ENCODE measurements at places on chromosomes 5 and 9.

GRCh38 chr5:73367650-73368049 is 80.9 kb downstream of the FOXD1 start:
- DNase-seq = no peak

DNA sequence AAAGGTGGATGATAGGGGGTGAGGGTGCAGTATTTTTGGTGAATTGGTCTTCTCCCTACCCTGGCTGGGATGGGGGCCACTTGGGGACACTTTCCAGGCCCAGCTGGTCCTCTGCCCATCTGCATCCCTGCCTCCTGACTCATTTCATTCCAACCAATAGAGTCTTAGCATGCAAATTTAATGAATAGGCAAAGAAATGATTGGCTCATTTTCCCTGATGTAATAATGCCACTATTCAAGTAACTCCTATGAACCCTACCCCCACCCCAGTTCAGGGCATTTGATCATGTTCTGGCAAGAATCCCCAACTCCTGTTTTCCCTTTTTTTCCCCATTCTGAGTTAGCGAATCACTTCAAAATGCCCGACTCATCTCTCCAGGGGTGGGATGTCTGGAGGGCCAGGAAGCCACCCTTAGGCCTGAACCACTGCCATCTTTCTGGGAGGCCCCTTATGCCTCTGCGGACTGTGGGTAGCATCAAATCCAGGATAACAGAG is 56.7 kb downstream of the PCDH1 start:
- DNase-seq = no peak

- no peak for DNase-seq
These were observed 335.7 kb upstream of the PIK3R1 start for GRCh38 chr5:67879620-67880510.

DNA sequence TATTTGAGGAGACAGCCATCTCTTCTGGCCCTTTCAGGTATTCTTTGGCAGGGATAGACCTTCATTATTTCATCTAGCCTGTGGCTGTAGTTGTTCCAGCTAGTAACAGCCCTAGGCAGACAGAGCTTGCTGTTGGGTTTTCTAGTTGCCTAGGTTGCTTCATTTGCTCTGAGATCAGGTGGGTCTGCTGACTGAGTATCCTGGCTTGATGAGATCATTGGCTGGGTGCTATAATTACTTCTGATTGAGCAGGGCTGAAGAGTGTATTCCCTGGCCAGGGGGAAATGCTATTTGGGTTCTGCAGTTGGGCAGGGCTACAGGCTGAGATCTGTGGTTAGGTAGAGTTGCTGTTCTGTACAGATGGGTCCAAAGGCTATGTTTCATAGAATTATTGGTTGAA is 456.1 kb downstream of the PSAT1 start:
- no peak for DNase-seq

DNA sequence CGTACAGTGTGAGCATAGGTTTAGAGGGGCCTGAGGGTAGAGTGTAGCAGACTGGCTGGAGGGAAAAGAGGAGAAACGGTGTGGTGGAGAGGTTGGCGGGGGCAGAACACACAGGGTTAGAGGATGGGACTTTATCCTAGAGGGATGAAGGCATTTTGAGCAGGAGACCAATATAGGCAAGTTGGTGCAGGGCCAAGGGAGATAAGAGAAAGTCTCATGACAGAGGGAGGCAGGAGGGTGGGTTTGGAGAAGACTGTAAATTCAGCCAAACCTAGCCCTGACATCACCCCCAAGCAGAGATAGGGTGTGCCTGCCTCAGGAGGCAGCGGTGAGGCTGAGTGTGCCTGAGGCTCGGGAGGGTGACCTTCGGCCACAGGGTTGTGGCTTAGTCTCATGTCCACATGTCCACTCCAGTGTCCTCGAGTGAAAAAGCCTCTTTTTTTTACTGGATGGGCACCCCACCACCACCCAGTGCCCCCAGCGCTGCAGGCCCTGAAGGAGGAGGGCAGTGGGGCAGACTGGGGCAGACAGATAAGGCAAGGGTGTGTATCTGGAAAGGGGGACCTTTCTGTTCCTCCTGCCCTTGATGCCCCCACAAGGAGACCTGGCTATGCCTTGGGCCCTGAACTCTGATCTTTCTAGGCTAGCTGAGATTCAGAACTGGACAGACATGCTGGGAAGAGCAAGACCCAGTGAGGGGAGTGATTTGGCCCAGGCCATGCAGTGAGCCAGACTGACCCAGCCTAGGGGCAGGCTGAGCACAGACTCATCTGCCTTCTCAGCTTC is 108.7 kb downstream of the RGS3 start:
- no peak for DNase-seq

- DNase-seq = no peak
These were observed 368.7 kb downstream of the BNC2 start for GRCh38 chr9:16501726-16502125.

- peak; percentile 14 for DNase-seq
These were observed 84.1 kb downstream of the FEM1C start for GRCh38 chr5:115460472-115460871.

GRCh38 chr5:115516372-115516771 is 28.2 kb downstream of the FEM1C start:
- no peak for DNase-seq

DNA sequence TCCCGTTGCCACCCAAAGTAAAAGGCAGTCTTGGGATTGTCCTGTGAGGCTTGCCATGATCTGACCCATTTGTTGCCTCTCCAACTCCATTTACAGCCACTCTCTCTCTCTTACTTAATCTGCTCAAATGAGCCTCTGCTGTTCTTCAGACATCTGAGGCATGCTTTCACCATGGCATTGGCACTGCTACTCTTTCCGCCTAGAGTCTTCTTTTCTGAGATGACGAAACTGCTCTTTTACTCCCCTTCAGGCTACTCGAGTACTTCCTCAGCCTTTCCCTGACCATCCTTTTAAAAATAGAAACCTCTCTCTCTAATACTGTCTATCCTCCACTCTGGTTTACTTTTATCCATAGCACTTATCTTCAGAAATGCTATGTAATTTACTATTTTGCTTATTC is 9.0 kb downstream of the FOCAD start:
- no peak for DNase-seq

GRCh38 chr5:124748687-124749594 is 2.5 kb upstream of the ZNF608 start:
- DNase-seq = peak; percentile 18

GRCh38 chr5:173891308-173892116 is 3.4 kb downstream of the CPEB4 start:
- no peak for DNase-seq

- DNase-seq = no peak
These were observed 259.8 kb downstream of the ANXA1 start for GRCh38 chr9:73411494-73411893.

GRCh38 chr5:73783828-73784227 is 157.8 kb downstream of the ARHGEF28 start:
- no peak for DNase-seq

DNA sequence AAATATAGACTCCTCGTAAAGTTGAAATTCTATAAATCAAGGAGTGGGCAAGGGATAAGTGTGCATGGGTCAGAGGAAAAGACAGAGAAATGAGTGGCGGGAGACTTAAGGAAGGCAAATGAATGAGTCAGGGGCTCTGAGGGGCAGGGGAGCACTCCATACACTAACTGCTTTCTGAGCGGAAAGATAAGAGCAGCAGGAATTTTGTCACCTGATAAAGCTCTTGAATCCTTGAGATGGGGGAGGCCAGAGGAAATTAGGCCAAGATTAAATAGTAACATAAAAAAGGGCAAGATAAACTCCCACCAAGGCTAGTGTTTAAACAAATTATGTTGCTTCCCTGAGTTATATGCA is 191.0 kb upstream of the S1PR3 start:
- no peak for DNase-seq

DNA sequence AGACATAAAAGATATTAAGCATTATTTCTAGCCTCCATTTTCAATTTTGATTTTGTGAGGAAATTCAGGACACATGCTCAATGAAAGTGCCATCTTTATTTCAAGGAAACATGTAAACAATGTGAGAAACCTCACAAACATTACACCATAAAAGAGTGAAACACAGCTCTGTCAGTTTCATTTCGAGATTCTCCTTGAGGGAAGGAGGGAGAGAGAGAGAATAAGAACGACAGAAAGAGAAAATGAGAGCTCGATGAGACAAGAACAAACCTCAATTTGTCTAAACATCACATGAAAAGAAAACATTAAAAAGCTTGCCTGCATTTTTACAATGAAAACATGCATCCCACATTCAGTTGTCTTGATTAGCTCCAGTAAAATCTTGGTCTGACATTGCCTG is 553.5 kb upstream of the MEF2C start:
- no peak for DNase-seq

DNA sequence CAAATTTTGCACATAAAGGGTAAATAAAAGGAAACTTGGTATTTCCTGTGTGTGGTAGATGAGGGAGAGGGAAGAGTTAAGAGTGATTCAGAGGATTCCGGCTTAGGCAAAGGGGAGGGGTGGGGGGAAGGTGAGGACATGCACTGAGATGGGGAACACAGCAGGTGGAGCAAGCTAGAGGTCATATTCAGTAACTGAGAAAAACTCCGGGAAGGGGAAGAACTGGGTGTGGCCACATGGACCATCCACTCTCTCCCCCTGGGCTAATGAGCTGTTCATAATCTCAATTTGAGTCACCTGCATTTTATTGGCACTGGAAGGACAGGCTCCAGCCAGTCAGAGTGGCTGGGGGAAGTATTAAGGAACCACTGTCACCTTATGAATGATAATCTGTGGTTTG is 45.1 kb upstream of the UGCG start:
- no peak for DNase-seq

- no peak for DNase-seq
These were observed 839.3 kb upstream of the ARRDC3 start for GRCh38 chr5:92222449-92222848.

DNA sequence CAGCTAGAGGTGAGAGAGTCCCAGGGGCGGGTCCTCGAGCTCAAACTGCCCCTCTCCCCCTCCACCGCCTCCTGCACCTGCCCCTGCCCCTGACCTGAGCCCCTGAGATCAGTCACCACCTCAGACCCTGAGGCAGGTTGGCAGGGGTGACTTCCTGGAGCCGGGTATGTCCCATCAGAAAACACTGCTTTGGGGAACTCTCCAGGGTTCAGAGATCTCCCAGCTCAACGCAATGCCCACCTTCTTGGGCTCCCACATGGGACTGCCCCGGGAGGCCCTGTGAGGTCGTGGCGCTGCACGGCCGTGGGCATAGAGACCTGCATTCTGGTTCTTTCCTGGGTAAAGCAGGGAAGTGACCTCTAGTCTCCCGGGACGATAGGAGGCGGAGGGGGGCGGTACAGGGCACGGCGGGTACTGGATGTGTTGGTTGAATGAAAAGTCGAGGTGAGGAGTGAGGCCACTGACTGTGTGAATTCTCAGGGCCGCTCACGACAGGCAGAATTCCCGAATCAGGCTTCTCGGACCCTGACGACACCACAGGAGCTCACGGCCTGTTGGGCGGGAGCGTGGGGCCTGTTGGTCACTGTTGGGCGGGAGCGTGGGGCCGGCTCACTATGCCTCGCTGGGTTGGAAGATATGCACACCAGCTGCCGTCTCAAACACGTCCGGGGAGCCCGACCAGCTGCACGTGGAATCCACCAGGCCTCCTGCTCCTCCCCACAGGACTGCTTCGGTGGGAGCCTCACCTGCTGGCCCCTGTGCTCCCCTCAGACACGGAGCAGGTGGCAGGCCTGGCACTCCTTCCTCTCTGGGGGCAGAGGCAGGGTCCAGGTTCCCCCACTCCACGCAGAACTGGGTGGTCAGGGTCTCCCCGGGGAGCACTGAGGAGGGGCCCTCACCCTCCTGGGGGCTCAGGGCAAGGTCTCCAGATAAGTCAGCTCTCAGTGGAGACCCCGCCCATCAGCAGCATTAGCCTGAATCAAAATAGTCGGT is 178.0 kb upstream of the PPP1R26 start:
- no peak for DNase-seq

- DNase-seq = no peak
These were observed 44.6 kb upstream of the FCN1 start for GRCh38 chr9:134962065-134962972.

- no peak for DNase-seq
These were observed 12.8 kb upstream of the PDZD2 start for GRCh38 chr5:31626156-31626555.

DNA sequence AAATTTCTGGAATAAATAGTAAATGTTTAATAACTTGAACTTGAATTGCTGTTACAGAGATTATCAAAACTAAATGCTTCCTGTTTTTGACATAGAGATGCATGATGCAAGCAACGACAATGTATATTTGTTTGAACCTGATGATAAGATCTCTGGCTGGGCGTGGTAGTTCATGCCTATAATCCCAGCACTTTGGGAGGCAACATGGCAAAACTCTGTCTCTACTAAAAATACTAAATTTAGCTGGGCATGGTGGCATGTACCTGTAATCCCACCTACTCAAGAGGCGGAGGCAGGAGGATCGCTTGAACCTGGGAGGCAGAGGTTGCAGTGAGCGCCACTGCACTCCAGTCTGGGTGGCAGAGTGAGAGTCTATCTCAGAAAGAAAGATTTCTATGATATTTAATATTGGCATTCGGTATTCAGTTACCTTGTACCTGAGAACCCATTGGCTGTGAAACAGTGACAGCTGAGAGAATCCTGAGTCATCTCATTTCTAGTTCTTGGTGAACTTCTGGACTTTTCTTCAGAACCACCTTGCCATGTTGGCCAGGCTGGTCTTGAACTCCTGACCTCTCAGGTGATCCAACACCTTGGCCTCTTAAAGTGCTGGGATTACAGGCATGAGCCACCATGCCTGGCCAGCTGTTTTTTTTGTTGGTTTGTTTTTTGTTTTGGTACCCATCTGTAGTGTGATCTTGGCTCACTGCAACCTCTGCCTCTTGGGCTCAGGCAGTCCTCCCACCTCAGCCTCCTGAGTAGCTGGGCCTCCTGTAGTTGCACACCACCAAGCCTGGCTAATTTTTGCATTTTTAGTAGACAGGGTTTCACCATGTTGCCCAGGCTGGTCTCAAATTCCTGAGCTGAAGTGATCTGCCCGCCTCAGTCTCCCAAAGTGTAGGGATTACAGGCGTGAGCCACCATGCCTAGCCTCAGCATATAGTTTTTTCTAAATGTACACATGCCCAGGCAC is 10.0 kb upstream of the FGF18 start:
- DNase-seq = no peak

- no peak for DNase-seq
These were observed 81.3 kb downstream of the ANKRD33B start for GRCh38 chr5:10645146-10645545.

DNA sequence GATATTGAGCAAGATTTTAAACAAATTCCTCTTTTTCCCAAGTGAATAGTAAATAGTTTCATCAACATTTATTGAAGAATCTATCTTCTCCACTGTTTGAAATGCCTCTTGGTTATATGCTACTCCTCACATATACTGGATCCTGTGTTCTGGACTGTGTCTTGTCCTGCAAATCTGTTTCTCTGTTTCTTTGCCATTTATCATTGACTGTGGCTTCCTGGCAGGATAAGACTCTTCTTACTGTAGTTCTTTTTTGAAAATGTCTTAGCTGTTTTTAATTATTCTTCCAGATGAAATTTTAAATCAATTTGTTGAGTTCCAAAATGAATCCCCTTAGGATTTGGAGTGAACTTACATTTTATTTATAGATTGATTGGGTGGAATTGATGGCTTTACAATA is 27.8 kb downstream of the RALGPS1 start:
- DNase-seq = no peak

- DNase-seq = peak; percentile 59
These were observed 8.7 kb upstream of the RANBP6 start for GRCh38 chr9:6024035-6024554.

- DNase-seq = no peak
These were observed 211.2 kb downstream of the MEF2C start for GRCh38 chr5:88671505-88672499.

GRCh38 chr9:82313697-82314096 is 325.1 kb downstream of the SPATA31D1 start:
- DNase-seq = no peak

- no peak for DNase-seq
These were observed 34.4 kb upstream of the CCDC112 start for GRCh38 chr5:115330830-115331229.

GRCh38 chr5:23613566-23613965 is 106.2 kb downstream of the PRDM9 start:
- no peak for DNase-seq

Data from CD4-positive, alpha-beta T cell treated with Interferon alpha-2 for 1 hour (primary cell).